Stimulated activated CD4-positive, alpha-beta T cell treated with anti-CD3 and anti-CD28 coated beads, Interleukin-1b, Interleukin-23, amount 100 ng/mL, for 24 hours (primary cell): ENCODE measurements at places on chromosomes 1 and 21.

DNA sequence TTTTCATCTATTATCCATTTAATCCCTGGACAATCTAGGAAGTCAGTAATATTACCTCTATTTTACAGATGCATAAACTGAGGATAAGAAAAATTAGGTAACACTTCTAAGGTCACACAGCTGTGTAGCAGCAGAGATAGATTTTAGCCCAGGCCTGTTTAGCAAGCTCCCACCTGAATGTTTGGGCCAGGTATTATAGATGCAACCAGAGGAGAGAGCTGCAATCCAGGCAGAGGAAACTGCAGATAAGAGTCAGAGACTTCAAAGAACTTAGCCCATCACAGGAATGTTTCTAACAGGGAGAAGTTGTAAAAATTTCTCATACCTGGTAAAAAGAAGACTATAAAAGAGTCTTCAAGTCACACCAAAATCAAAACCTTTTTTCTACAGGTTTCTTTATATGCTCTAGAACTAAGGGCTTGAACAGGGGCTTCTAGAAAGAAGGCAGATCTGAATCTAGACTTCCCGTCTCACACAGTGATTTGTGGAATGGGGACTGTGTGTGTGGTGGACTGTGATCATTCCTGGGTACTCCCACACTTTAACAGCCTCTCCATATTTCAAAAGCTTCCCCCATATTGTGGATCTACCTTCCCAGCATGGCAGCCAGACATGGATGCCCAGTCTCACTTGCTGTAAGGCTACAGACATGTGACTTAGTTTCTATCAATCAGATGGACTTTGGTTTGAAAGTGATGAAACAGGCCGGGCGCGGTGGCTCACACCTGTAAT lies 128.7 kb downstream of the TLR5 start:
- DNase-seq, result no peak

GRCh38 chr1:91501971-91502671 lies 1.5 kb downstream of the CDC7 start:
- no peak for DNase-seq

DNA sequence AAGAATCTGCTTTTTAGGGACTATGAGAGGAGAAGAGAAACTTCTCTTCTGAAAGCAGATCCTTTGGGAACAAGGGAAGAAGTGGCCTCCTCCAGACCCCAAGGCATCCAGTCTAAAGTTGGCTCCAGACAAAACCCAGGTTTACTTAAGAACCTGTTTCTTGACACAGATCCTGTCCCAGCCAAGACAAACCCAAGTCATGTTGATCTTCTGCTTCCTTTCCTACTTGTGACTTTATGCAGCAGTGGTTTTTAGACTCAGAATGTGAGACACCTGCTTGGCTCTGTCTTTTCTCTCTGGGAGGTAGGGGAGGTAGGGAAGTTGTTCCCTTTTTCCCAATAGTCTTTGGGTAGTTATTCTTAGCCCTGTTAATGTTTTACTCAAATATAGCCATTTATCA lies 38.3 kb downstream of the ELAPOR1 start:
- DNase-seq, result no peak

GRCh38 chr1:15852036-15852827 lies 4.7 kb downstream of the SPEN start:
- no peak for DNase-seq

- DNase-seq, result no peak
Observed at GRCh38 chr21:31484219-31484618, 140.2 kb upstream of the TIAM1 start.
